HuH-7.5 (cell line): ENCODE measurements at places on chromosomes 1 and 21.

- no peak for DNase-seq
These were observed 56.1 kb downstream of the LMX1A start for GRCh38 chr1:165300400-165300903.

GRCh38 chr21:39142972-39143371 lies 40.3 kb downstream of the PSMG1 start:
- DNase-seq, result no peak

DNA sequence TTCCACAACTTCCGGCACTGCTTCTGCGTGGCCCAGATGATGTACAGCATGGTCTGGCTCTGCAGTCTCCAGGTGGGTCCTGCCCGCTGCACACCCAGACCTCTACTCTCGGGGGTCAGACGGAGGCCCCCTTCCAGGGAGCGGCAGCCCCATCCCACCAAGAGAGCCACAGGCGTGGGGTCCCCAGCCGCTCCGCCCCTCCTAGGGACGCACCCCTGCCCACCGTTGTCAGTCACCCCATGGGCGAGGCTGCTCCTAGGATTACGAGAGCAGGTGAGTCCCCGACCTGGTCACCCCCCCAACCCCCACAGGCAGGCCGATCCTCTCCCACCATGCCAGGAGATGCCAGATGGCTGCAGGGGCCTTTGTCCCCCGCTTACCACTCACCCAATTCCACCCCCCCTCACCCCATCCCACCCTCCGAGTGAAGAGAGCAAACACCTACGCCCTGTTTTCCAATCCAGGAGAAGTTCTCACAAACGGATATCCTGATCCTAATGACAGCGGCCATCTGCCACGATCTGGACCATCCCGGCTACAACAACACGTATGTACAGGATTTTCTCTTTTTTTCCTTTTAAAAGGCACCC lies 107.0 kb downstream of the PDE9A start:
- DNase-seq, result no peak

DNA sequence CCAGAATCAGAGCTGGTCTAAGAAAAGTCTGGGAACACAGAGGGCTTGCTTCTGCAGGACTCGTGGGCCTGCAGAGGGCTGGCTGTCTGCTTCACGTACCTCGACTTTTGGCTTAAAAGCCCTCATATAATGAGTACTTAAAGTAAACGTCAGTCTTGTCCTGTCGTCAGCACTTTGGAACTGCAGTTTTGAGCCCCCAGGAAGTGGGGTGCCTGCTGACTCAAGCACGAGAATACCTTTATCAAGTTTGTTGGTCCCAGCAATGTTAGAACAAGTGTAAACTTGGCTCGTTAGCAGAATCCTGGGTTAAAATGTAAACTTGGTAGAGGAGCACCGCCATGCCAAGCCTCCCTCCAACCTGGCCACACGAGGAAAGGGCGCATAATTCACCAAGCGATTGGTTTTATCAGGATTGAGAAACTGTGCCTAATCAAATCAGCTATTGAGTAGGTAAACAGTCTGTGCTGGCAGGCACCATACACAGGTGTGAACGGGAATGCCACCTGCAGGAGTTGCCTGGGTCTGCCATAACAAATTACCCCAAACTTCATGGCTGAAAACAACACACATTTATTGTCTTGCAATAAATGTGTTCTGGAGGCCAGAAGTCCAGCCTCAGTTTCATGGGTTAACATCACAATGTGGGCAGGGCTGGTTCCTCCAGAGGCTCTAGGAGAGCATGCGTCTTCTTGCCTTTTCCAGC lies 45.0 kb upstream of the FHAD1 start:
- DNase-seq, result no peak

DNA sequence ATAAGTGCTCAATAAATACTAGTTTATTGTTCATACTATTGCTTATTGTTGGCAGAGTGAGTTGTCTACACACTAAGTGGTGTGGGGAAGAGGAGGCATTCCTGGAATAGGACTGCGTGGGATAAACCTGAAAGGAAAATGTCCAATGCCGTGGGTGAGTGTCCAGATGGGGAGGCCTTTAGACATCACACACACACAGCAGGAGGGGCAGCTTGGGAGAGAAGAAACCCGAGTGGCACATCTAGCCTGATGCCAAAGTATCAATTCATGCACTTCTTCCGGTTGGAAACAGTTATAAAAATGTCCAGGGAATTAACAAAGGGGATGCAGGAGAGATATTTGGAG lies 27.3 kb downstream of the CCN1 start:
- no peak for DNase-seq

DNA sequence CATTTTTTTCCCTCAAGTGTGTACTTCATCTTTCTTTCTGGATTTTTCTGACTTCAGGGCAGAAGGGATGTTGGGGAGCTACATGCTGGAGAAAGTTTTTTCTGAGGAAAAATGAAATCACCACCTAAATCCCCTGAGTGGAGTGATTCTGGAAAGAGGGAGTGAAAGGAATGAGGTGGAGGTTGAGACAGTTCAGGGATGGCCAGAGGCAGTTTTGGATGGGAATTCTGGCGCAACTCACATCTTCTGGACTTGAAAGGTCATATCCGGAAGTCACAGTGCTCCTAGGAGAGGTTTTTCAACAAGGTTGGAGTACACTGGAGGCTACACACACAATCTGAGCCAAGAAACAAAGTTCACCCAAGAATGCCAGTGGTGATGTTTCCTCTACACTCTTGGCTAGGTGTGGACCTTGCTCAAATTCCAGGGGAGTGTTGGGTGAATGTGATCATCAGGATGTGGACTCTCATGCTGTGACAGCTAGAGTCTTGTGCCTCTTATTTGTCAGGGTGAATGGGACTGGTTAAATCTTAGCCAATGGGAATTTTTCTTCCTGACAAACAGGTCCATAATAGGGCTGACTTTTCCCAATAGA lies 161.5 kb downstream of the HLX start:
- DNase-seq, result no peak

DNA sequence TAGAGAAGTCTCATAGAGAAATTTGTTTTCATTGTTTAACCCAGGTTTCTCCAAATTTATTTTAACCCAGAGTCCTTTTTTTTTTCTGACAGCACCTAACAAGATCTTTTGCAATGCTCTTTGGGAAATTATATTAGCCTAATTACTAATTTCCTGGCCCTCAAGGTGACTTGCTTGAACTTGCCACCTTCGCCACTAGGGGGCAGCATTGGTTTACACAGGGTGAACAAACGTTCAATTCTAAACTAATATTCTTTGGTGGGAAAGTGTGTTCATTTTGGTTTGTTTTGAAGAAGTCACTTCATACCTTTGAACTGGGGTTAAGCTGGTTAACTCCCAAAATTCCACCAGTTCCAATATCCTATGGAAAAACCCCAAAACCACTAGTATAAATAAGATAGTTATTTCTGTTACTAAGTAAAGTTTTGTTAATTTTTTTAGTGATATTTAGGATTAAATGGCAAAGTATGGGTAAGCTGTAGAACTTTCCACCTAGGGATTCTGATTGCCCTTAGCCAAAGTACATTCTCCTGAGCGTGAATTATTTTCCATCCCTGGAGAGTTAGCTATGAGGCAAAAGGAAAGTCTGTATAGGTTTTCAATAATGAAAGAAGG lies 13.0 kb downstream of the CCDC190 start:
- DNase-seq, result peak; percentile 27

DNA sequence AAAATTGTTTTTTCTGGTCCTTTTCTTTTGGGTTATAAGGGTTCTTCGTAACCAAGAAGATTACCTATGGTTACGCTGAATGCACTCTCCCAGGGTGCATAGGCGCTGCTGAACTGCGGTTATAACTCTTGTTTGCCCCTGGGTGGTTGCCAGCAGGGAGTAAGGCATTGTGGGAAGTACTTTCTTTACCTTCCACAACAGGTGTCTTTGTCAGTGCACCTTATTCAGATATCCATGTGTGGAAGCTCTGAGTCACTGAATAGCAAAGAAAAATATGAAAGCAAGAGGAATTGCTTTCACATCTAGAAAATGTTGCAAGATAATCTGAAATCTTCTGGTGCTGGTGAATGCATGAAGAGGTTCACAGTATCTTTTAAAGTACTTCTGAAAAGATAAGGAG lies 124.4 kb upstream of the CACYBP start:
- no peak for DNase-seq

- DNase-seq, result peak; percentile 30
These were observed 29.9 kb upstream of the RPTN start for GRCh38 chr1:152188673-152189591.
